ENCODE measurements at places on chromosomes 2 and 18. TPM values are rescaled to one million over a fixed set of nuclear protein-coding genes. Genes with fewer than 3 reads are reported as not detected.

The IMPACT gene
- total RNA-seq = 27.2 TPM

The QPCT gene
- 137 TPM for total RNA-seq

The DPP4 gene
- total RNA-seq = 3.1 TPM

The PAX8 gene
- total RNA-seq = 5.4 TPM

The TWIST2 gene
- total RNA-seq = 94.9 TPM

The SERPINB3 gene
- not detected for total RNA-seq

The ARL6IP6 gene
- total RNA-seq = 92.3 TPM

The TUBA3E gene
- total RNA-seq = not detected

The IFIH1 gene
- total RNA-seq = 13.1 TPM

The NCKAP5 gene
- 0.49 TPM for total RNA-seq

The STPG4 gene
- not detected for total RNA-seq

GRCh38 chr2:3655871-3656761 lies 1.9 kb upstream of the ALLC start:
- DNase-seq = no peak

GRCh38 chr2:53422979-53423378 lies 344.6 kb upstream of the CHAC2 start:
- peak; percentile 51 for DNase-seq

DNA sequence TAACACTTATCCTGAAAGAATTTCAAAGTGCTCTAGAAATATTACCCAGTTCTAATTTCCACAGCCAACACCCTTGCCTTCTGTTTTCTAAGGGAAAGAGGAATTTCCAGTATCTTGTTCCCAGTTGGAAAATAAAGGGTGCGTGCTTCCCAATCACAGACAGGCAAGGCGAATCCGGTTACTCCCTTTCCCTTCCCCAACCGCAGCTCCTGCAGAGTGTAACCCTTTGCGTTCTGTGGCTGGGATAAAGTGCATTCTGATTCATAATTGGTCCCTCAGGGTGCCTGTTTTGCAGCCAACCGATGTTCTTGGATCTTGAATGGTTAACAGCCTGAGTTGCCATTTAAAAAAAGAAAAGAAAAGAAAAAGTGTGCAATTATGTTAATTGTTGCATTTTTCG lies 40.6 kb upstream of the PGAP1 start:
- DNase-seq = peak; percentile 87

- no peak for DNase-seq
These were observed 35.6 kb downstream of the MAL start for GRCh38 chr2:95061119-95061512.

DNA sequence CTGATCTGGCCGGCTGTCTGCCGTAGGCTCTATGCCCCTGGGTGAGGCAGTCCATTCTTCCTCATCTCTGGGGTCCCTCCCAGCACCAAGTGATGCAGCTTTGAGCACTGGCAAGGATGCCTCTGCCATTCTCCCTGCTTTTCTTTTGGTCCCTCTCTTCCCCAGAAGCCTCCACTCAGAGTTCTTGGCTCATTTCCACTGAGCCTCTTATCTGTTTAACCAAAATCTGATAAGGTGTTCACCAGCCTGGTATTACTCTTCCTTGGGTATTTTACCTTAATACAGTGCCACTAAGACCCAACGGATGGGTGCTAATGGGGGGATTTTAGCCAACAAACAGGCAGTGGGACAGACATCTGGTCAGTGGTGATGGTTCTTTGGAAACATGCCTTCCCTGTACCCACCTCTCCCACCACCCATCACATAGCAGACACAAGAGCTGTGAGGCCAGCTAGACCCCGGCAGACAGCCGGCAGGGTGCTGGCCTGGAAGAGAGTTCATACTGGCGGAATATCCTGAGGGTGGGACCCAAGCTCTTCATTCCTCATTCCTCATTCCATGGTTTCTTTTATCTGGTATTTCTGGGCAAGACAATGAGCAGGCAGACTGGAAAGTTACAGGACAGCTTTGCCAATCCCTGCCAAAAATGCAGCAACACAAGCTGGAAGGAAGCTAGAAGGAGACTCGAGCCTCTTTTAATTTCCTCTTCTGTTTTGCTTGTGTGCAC lies 34.6 kb downstream of the ZBTB7C start:
- no peak for DNase-seq

- DNase-seq = no peak
These were observed 312.1 kb upstream of the CHST9 start for GRCh38 chr18:27497246-27497645.

- no peak for DNase-seq
These were observed 247.7 kb upstream of the RBMS1 start for GRCh38 chr2:160741271-160741670.

DNA sequence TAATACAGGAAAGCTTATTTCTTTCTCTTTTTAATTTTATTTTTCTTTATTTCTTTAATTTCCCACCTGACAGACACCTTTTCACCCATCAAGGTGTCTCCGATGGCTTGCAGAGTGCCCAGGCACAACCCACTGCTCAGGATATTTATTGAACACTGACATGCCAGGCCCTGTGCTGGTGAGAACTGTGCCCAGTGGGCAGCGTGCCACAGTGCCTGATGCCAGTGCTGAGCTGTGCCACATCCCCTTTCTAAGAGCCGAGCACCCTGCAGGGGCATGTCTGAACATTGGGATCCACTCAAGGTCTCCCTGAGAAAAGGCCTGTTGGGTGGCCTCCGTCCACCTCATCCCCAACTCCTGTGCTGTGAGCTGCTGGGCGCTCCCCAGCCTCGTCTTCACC lies 158.6 kb upstream of the RAB6C start:
- DNase-seq = no peak

GRCh38 chr18:77765468-77765867 lies 515.8 kb downstream of the GALR1 start:
- DNase-seq = peak; percentile 10

GRCh38 chr18:49731860-49732311 lies 81.4 kb downstream of the ACAA2 start:
- no peak for DNase-seq

DNA sequence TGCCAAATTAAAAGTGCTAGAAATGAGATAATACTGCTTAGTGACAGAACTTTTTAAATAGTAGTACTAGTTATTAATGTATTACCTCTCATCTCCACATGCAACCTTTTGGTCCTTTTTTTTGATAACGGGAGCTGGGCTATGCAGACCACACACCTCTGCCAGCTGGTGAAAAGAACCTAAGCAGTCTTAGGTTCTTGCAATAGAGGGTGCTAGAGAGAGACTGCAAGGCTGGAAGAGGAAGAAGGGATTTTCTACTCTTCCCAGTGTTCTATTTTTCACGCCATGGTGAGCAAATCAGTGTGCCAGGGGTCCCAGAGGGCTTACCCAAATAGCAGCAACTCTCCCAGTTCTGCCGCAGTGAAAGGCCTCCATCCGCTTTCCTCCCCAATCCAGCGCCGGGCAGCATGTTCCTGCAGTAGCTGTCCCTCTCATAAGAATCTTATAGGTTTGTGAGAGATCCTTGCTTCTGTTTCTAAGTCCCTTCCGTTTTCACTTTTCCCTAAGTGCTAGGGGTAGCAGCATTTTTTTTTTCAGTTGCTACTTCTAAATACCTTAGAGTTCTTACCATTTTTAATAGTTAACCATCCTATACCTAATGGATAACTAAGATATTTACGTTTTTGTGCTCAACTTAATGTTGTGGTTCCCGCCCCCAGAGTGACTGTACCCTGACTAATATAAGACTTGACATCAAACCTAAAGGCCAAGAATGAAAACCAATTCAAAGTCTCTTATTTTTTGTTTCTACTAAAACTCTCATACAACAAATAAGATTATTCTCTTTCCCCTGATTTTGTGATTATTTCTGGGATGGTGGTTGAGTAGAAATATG lies 69.4 kb upstream of the UBE2E3 start:
- no peak for DNase-seq

DNA sequence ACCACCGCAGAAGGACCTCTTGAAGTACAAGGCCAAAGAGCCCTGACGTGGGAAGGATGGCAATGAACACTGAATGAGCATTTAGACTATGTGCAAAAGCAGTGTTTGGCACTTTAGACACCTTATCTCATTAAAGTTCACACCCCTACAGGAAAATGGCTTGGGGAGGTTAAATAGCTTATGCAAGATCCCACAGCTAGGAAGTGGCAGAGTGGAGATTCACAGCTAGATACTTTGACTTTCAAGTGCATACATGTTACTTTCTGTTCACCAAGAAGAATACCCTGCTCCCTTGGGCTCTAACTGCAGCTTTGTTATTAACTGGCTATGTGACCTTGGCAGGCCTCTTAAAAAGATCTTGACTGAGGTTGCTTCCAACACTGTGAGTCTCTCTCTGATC lies 58.2 kb downstream of the ICOS start:
- DNase-seq = no peak

- DNase-seq = no peak
These were observed 89.9 kb downstream of the RHOB start for GRCh38 chr2:20536619-20537422.

DNA sequence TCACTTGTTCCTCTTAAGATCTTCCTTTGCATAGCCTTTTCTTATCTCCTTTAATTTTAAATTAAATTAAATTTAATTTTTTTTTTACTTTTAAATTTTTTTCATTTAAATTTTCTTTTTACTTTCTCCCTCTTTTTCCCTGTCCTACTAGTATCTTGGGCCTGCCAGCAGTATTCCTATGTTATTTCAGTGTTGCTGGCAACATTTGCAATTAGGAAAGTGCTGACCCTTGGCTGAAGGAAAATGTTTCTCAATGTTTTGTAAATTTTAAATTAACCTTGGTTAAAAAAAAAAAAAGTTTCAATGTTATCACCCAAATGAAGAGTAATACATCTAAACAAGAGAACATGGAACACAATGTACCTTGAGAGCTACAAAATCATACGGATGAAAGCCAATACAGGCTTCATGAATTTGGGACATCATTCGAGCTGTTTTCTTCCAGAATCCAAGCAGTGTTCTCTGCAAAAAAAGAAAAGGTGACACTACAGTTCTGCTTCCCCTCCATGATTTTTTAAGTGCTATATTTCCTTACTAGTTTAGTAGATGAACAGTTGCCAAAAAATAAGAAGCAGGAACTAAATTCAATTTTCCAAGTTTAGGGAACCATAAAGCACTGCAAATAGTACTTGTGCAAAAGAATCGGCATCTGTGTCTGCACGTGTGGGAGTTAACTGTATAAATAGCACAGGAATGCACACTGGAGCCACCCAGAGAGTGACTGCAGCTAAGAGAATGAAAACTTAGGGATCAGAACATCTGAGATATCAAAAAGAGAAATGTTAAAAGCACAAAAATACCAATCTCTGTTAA lies 55.8 kb downstream of the ICA1L start:
- DNase-seq = peak; percentile 13

DNA sequence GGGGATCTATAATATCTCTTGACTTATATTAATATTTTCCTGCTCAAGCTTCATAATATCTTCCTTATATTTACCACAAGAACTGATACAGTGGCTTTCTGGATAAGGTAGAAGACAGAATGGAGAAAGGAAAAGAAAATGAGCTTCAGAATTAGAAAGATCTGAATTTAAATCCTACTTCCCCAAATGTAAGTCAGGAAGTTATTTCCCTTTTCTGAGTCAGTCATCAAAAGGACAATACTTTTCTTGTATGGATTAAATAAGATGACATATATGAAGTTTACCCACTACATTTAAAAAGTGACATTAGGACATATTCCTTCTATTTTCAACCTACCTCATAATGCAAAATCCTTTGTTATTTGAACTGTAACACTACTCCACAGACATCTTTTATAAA lies 19.0 kb downstream of the KRCC1 start:
- no peak for DNase-seq

- no peak for DNase-seq
These were observed 32.7 kb upstream of the CCDC68 start for GRCh38 chr18:54991981-54992380.

- DNase-seq = peak; percentile 93
These were observed 17.3 kb upstream of the KLHL23 start for GRCh38 chr2:169716238-169716886.

DNA sequence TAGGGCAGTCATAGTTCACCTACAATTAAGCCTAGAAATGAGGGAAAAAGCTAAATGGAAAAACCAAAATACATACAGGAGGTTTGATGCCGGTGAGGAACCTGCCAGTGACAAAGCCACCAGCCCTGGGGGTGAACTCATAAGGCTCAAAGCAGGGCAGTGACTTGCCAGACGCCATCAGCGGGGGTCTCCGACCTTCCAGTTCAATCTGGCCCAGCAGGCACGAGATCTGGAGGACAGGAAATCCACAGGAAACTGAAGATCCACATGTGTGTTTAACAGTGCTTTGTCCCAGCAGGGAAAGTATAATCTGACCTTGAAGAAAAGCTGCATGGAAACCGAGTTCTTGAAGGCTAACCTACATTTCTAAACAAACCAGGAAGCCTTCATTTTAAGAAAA lies 60.1 kb downstream of the POLR1A start:
- no peak for DNase-seq

DNA sequence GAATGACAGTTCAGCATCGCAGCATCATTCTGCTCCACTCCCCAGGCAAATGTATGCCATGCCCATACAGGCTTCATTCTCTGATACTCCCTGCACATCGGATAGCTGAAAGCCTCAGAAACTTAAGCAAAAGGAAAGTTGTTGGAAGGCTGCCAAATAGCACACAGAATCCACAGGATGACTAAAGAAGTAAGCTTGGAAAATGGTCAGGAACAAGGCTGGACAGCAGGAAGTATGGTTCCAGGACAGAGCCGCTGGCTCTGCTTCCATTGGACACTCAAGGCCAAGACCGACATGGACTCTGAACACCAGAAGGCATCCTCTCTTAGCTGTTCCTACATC lies 256.5 kb downstream of the CDH20 start:
- DNase-seq = peak; percentile 87

DNA sequence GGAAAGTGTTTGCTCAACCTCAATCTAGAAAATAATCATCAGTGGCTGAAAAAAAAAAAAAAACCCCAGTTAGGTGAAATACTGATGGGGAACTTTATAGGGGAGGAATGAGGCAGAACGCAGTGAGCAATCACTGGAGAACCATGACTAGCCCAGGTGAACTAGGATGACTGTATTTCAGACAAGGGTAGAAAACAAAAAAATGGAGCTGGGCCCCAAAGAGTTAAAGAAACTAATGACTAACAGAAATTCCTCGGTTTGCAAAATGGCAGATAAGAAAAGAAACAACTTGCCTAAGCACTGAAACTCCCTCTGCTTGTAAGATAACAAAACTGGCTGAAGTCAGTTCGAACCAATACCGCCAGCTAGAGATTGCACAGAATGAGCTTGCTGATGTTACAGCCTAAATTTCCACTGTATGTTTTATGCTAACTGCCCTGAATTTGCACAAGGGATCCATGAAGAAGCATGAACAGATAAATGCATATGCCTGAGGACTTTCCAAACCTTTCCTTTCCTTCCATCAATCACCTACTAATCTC lies 245.9 kb downstream of the METTL4 start:
- DNase-seq = peak; percentile 44

GRCh38 chr18:74996055-74996454 lies 212.9 kb downstream of the PTGR3 start:
- DNase-seq = no peak

- no peak for DNase-seq
These were observed 212.3 kb downstream of the GPD2 start for GRCh38 chr2:156648522-156648921.

GRCh38 chr2:30930716-30931115 lies 123.5 kb upstream of the CAPN13 start:
- DNase-seq = no peak

Data from RPMI7951 (cell line).